ACHN (cell line): ENCODE measurements at places on chromosomes 2 and 18.

DNA sequence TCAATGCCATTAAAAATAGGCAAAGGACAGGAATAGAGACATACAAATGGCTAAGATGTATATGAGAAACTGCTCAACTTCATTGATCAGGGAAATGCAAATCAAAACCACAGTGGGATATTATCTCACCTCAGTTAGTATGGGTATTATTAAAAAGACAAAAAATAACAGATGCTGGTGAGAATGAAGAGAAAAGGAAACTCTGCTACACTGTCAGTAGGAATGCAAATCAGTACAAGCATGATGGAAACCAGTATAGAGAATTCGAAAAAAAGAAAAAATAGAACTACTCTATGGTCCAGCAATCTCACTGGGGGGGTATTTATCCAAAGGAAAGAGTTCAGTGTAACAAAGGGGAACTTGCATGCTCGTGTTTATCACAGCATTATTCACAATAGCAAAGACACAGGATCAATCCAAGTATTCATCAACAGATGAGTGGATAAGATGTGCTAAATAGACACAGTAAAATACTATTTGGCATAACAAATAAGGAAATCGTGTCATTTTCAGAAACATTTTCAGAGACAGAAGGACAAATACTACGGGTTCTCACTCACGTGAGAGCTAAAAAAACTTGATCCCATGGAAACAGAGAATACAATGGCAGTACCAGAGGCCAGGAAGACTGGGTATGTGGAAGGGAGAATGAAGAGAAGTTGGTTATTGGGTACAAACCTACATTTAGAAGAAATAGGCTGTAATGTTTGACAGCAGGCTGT lies 60.6 kb downstream of the CCDC74A start:
- no peak for DNase-seq

- DNase-seq: no peak
Measured at GRCh38 chr2:50575232-50575631, 456.7 kb downstream of the NRXN1 start.

DNA sequence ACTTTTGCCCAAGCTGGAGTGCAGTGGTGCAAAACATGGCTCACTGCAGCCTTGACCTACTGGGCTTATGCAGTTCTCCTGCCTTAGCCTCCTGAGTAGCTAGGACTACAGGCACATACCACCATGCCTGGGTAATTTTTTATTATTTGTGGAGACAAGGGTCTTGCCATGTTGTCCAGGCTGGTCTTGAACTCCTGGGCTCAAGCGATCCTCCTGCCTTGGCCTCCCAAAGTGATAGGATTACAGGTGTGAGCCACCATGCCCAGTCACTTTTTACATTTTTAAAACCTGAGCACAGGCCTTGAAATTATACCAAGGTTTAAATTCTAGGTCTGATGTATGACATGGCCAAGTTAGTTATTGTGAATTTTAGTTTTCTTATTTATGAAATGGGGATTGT lies 18.2 kb downstream of the SMAD4 start:
- no peak for DNase-seq

GRCh38 chr18:25873833-25874232 lies 216.6 kb downstream of the SS18 start:
- DNase-seq: no peak

- no peak for DNase-seq
Measured at GRCh38 chr2:226932443-226932842, 96.6 kb downstream of the RHBDD1 start.

GRCh38 chr2:20027705-20028434 lies 15.4 kb upstream of the MATN3 start:
- no peak for DNase-seq

DNA sequence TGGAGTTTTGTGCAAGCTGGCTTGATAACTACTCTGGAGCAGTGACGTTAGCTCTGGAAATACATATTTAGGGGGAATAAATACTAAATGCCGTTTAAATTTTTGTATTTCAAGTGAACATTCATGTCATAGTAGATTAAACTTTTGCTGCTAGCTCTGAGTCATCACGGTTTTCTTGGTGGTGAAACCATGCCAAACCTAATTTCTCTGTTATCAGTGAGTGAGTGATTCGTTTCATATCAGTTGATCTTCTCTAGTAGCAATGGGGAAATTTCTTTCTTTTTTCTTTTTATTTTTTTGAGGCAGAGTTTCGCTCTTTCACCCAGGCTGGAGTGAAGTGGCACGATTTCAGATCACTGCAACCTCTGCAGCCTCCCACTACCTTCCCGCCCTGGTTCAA lies 211.1 kb downstream of the PTPRM start:
- no peak for DNase-seq

GRCh38 chr18:75071866-75072671 lies 136.9 kb downstream of the PTGR3 start:
- no peak for DNase-seq

DNA sequence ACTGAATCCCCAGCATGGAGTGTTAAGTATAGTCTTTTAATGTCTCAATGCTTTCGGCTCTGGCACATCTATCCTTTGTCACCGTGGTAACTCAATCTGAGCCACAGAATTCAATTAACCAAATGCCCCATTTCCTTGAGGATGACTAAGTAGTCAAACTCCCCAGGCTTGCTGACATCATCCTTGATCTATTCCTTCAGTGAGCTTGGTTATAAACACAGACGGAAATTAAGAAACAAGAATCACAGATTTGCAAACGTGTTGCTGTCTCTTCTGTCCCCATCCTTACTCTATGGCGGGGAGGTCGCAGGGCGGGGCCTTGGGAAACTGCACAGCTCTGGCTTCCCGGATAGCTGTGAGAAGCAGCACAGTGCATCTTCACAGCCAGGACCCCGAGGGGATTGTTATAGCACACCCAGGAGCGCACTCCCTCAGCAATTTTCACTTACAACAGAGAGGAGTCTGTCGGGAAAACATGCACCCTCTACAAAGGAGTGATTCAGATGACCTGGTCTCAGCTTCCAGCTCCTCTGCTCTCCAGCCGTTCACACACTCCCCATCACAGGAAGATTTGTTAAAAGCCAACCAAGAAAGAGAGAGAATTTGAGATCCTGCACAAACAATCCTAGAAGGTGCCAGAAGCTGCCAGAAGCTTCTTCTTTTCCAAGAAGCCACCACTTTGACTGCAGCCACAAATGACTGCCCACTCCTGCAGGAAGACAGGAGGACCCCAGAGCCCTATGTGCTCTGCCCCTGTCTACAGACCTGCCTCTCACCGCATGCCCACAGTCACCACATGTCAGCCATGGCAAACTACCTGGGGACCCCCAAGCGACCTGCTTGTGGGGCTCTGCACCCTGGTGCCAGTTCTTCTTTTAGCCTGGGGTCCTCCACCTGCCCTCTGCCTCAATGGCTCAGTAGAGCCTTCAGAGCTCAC lies 44.9 kb upstream of the YWHAQ start:
- DNase-seq: peak; percentile 85

- no peak for DNase-seq
Measured at GRCh38 chr2:28364610-28365009, 28.0 kb upstream of the FOSL2 start.

- DNase-seq: no peak
Measured at GRCh38 chr2:223932816-223933800, 12.0 kb downstream of the WDFY1 start.
